T-helper 17 cell (primary cell): ENCODE measurements at places on chromosomes 13 and 19.
A peak's percentile ranks its signal among the peaks of the same experiment; 100 is the strongest.

DNA sequence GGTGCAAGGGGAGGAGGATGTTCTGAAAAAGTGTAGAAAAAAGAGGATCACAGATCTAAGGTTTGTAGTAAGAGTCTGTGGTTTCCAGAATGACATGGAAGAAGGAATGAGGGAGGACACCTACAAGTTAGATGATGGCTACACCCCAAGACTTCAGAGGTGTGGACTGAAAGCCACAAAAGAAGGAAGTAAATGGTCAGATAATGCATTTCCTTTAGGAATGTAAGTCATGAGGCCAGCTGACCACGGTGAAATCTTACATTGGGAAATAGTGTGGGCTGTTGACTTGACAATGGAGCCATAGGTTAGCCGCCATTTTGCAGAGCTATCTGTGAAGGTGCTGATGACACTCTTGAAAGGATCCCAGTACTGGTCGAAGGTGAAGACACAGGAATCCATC lies 25.3 kb upstream of the FBXO27 start:
- no peak for DNase-seq

DNA sequence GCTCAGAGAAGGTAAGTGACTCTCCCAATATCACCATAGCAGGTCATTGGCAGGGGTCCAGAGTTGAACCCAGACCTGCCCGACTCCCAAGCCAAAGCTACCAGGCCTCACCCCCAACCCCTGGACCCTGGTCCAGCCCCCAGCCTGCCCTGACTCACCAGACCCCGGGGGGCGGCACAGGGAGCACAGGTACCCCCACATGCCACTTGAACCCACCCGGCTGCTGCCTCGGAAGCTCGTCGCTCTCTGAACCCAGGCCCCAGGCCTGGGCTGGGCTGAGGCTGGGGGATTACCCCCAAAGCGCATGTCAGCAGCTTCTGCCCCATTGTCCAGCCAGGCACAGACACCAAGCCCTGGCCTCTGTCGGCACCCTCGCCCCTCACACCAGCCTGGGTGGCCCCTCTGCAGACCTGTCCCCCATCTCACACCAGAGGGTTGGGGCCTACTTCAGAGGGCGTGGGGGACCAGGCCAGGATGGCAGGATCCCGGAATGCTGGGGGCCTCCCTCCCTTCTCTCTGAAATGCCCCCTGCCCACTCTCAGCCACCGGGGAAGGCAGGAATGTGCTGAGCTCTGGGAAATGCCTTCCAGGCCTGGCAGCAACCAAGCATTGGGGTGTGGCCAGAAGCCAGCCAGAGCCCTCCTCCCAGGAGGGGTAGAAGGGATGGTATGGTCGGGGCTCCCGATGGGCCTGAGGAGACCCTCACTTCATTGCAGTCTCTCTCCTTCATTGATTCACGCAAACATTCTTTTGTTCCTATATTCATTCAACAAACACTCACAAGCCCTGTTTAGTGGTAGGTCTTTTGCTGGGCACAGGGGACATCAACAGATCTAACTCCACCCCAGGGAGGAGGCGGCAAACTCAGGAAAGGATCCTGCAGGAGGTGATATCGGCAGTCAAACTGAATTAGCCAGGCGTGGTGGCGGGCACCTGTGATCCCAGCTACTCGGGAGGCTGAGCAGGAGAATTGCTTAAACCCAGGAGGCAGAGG lies 1.7 kb upstream of the PRX start:
- DNase-seq: no peak

DNA sequence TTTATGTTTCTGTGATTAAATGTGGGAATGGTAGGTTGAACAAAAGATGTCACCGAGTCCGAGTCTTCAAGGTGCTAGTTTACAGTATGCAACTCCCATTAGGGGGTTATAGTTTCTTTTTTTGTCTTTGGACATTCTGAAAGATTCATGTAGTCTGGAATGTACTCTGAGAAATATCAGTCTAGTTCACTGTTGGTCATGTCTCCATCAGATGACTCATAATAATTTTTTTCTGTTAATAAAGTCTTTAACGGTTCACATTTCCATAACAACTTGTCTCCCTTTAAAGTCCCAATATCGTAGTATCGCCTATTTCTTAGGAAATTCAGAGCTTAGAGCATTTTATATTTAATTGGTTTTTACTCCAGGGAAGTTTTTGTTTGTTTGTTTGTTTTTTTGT lies 13.5 kb upstream of the ESD start:
- DNase-seq: no peak

GRCh38 chr19:51114087-51114729 lies 6.0 kb upstream of the CTU1 start:
- DNase-seq: no peak

- no peak for DNase-seq
Observed at GRCh38 chr13:79660361-79660760, 179.4 kb downstream of the NDFIP2 start.

GRCh38 chr19:4234862-4235201 lies 5.5 kb downstream of the EBI3 start:
- no peak for DNase-seq

DNA sequence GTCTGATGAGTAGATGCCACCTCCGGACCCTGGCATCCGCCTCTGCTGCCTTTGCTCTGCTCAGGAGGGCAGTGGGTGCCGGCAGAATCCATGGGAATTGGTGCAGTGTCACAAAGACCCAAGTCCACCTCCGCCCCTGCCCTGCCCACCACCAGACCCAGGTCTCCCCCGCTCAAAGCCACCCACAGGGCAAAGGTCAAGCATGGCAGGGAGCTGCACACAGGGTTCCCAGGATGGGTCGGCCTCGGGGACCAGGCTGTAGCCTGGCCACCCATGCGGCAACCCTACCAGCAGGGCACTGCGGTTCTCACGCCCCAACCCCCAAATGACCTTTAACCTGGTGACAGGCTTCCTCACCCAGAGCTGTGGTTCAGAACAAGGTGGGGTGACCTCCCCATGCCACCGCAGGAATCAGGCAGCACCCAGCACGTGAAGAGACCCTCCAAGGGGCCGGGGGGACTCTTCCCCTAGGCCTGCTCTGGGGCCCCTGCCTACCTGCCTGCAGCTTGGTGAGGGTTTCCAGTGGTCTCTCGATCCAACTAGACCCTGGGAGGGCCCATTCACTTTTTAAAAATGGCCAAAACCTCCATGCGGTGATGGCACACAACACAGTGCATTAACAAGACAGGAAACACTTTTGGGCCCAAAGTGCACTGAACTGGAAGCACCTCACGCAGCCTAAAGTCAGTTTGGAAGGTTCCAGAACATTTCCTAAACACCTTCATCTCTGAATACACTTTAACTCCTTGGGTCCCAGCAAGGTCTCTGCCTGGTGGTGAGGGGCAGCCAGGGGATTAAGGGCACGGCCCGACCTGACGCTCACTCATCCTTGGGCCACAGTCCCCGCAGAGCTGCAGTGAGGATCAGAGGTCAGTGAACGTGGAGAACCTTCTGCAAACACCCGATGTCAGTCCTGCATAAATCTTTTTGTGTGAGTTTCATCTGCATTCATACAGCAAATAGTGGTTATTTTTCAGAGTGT lies 11.0 kb downstream of the GAS6 start:
- peak; percentile 1 for DNase-seq

DNA sequence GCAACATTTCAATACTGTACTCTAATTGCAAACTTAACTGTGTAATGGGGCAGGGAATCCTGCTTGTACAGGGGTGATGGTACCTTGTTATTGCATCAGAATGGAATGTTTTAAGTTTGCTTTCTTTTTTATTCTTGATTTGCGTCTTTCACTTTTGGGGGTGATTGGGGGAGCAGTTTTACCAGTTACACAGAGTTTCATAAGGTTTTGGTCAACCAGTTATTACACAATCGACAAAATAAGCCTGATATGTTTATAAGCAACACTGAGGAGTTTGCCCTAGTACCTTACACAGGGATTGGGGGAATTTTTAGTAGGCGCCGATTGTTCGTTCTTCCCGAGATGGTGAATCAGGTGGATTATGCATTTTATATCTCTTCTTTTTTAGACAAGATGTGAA lies 2.7 kb downstream of the KLF5 start:
- DNase-seq: no peak

DNA sequence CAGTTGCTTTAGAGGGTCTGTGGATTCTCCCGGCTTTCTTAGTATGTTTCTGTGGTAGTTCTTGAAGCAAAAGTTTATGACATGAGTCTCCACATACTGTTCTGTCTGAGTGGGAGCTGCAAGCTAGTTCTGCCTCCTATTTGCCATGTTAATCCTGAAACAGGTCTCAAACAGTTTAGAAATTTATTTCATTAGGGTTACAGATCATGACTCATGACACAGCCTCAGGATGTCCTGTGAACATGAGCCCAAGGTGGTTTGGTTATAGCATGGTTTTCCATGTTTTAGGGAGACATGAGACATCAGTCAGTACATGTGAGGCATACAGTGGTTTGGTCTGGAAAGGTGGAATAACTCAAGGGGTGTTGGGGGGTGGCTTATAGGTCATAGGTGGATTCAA lies 77.5 kb downstream of the FNDC3A start:
- DNase-seq: no peak

DNA sequence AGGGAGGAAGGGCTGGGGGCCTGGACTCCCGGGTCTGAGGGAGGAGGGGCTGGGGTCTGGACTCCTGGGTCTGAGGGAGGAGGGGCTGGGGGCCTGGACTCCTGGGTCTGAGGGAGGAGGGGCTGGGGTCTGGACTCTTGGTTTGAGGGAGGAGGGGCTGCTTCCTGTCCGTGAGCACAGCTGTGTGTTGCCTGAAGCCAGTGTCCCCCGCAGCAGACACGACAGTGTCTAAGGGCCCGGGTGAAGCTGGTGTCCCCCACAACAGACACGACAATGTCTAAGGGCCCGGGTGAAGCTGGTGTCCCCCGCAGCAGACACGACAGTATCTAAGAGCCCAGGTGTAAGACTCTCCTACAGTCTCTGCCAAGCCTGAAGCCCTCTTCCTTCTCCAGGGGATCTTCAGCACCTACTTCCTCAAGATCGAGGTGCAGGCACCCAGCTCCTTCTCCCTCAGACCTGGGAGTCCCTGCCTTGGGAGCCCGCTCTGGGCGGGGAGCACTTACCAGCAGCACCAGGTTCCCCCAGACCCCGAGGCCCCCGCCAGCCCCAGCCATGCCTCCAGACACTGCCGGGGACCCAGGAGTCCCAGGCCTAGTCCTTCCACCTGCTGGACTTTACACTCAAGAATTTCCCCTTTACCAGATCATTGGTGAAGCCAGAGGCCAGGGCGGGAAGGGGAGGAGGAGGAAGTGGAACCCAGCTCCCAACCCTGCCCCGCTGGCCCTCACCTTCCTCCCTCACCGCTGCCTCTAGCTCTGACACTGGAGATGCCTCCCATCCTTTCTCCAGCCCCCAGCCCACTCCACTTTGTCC lies at the start of gene PTPRH:
PTPRH (minus strand) TSS at position 622 of the 813 bp plus-strand sequence; CDS start at position 554, 68 bp downstream.
- DNase-seq: no peak

DNA sequence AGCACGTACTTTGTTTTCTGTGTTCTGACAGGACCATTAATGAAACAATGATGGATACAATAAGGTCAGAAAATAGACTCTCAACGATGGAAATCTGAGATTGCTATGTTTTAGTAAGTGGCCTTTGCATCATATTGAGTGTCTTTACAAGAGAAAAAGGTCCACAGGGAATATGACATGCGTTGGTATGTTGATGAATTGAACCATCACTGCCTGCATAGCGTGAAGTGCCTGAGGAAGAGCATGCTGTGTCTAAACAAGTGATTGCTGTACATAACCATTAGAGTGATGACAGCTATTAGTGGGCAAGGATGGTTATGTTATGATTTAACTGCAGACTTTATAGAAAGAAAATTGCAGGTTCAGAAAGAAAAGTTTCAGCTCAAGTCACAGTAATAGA lies 623.2 kb downstream of the SLITRK5 start:
- no peak for DNase-seq

DNA sequence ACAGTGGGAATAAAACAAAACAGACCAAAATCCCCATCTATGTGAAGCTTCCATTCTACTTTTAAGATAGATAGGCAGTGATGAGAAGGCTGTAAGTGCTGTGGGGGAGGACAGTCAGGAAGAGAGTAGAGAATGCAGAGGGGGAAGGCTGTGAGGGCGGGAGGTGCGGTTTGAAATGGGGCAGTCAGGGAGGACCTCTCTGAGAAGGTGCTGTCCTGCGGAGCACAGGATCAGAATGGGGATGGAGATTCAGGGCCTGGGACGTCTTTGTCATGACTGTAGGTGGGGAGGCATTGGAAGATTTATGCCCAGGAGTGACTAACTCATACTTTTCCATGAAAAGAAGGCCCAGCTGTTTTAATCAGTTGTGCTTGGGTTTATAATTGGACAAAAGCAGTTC lies 3.9 kb upstream of the GPR183 start:
- no peak for DNase-seq

GRCh38 chr13:50284540-50284939 lies 269.3 kb downstream of the KCNRG start:
- DNase-seq: no peak

- no peak for DNase-seq
Observed at GRCh38 chr13:101639711-101640110, 187.2 kb downstream of the ITGBL1 start.

DNA sequence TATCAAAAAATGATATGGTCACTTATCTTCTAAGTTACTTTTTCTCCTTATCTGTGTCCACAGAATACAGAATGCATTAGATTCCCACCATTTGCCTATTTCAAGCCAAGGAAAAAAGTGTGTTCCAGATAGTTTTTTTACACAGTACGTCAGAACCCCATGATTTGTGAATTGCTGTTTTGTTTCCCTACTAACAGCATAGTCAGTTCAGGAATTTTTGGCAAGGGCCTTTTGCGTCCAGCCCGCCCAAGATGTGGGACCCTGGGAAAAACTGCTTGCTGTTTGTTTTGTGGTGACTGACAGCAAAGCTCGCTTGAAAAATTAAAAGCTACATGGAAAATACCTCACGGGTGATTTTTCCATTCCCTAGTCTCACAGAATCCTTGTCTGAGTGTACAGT lies 20.4 kb upstream of the FAM216B start:
- no peak for DNase-seq

- no peak for DNase-seq
Observed at GRCh38 chr13:44802491-44802890, 186.8 kb downstream of the NUFIP1 start.

DNA sequence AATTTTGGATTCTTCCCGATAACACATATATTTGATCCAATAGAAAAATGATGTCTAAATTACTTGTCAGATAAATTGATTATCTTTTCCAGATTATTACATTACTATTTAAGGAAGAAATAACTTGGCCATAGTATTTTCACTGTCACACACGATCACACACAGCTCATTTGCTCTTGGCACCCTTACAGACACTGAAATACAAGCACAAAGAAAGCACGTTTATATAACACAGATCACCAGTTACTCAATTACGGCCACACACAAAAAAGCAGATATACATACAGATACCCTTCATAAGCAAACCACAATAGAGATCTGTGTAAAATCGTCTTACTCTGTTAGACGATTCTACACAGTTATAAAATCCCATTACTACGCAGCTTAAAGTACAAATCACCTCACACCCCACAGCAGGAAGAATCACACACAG lies 716 bp upstream of the ZNF420 start:
- DNase-seq: no peak

DNA sequence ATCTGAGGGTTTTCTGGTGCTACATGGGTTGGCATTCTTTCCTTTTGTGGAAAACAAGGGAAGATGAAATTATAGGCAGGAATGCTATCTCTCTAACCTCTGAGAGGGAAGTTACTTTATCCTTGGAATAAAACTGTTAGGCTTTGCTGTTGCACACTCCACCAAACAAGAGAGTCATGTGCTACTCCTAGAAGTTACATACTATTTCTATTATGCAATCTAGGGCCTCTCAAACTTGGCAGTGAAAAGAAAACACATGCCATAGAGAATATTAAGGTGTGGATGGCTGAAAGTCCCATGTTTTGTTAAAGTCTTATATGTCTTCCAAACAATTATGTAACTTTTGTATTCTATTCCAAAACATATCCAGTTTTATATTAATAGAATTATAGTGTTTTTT lies 367.9 kb downstream of the SLC7A1 start:
- no peak for DNase-seq
